Substantia nigra (tissue), 51 donors: ENCODE measurements at places on chromosomes 3 and 15.

GRCh38 chr3:148727231-148727630 is 29.5 kb downstream of the AGTR1 start:
- DNase-seq: peak; percentile 47

- DNase-seq: no peak
These were observed 96.9 kb upstream of the UBP1 start for GRCh38 chr3:33537133-33537532.

DNA sequence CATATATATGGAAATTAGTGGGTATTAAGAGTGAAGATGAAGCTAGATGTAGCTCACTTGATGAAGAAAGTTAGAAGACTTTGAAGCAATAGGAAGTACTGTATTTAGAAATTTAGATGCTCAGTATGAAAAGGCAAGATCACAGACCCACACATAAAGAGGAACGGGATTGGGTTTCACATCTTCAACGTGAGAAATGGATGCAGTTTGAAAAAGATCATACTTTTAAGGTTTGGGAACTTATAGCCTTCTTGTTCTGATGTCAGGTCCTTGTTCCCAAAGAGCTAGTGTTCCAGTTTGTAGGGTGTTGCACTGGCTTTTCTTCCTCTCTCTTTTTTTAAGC is 16.7 kb downstream of the AP3S2 start:
- DNase-seq: no peak

GRCh38 chr15:32952901-32953532 is 235.2 kb downstream of the GREM1 start:
- DNase-seq: no peak

DNA sequence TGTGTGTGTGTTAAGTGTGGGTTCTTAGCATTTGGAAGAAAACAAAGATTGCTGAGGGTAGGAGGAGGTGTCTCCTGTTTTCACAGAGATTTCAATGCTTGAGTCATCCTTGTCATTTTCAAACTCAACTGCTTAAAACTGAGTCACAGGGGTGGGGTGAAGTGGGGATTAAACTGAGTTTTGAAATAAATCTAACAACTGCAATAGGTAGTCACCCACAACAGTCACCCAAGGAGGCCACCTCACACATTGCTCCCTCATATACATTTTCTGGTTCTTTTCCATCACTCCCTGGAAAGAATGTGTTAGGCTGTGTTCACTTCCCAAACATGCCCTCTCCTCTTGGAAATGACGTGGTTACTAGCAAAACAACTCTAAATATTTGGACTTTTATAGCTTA is 187.7 kb upstream of the CMC1 start:
- no peak for DNase-seq

- DNase-seq: no peak
These were observed 125.9 kb upstream of the HES1 start for GRCh38 chr3:194009892-194010533.

DNA sequence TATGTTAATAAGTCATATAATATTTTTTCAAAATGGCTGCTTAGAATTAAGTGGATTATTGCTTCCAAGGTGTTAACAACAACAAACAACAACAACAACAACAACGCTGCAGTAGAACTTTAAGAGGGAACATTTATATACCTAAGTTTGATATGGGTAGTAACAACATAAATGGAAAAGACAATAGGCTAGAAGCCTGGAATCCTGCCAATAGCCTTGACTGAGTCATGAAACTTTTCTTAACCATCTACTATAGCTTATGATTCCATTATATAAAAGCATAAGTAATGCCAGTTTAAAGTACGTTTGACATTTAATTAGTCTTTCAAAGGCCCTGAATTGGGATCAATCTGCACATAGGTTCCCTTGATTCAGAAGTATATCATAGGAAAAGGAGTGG is 31.2 kb downstream of the SATB1 start:
- no peak for DNase-seq
